Activated CD8-positive, alpha-beta memory T cell treated with anti-CD3 and anti-CD28 coated beads, Interleukin-2, amount 50 U/mL, for 4 hours (primary cell): ENCODE measurements at places on chromosomes 4 and X.

GRCh38 chrX:110341189-110342035, 17.2 kb upstream of the RTL9 start:
- no peak for DNase-seq

DNA sequence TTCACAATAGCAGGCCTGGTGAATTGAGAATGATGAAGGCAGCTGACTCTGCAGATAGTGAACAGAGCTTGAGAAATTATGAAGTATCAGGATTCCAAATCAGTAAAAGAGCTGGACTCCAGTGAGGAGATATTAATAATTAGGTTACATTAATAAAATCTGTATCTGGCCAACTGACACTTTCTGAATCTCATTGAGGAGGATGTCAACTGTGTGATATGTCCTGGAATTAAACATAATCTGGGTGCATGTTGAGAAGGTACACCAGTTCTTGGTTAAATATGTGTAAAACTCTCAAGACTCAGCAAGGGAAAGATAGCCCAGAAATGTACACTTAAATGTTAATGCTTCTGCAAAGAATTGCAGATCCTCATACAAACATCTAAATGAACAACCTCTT, 177.8 kb upstream of the SFRP2 start:
- no peak for DNase-seq

- DNase-seq = no peak
Observed at GRCh38 chr4:165355900-165356300, 22.9 kb upstream of the CPE start.

DNA sequence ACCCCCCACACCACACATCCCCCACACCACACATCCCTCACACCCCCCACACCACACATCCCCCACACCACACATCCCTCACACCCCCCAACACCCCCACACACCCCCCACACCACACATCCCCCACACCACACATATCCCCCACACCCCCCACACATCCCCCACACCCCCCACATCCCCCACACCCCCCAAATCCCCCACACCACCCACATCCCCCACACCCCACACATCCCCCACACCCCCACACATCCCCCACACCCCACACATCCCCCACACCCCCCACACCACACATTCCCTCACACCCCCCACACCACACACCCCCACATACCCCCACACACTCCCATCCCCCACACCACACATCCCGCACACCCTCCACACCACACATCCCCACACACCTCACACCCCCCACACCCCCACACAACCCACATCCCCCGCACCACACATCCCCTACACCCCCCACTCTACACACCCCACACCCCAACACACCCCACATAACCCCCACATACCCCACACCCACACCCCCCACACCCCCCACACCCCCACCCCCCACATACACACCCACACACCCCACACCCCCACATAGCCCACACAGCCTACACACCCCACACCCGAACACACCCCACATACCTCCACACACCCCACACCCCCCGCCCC, 172.9 kb downstream of the DCLK2 start:
- no peak for DNase-seq

GRCh38 chrX:116198810-116199209, 28.3 kb downstream of the AGTR2 start:
- DNase-seq = no peak

- DNase-seq = no peak
Observed at GRCh38 chr4:174604198-174604597, 81.9 kb upstream of the HPGD start.

- DNase-seq = no peak
Observed at GRCh38 chrX:24034485-24034884, 7.5 kb upstream of the KLHL15 start.

- no peak for DNase-seq
Observed at GRCh38 chrX:151004085-151004484, 20.9 kb downstream of the HMGB3 start.
